ENCODE measurements at places on chromosomes 2 and 18. TPM values are rescaled to one million over a fixed set of nuclear protein-coding genes. Genes with fewer than 3 reads are reported as not detected.

Gene ALPP
- under 0.01 TPM for total RNA-seq

Gene NCKAP1
- 167 TPM for total RNA-seq

Gene ANKRD30B
- total RNA-seq = 0.50 TPM

Gene CHRNA1
- not detected for total RNA-seq

Gene PLGLB1
- 1.5 TPM for total RNA-seq

Gene SMYD1
- not detected for total RNA-seq

Gene ANKRD62
- total RNA-seq = not detected

Gene IL18R1
- 0.66 TPM for total RNA-seq

Gene VIT
- total RNA-seq = 2.3 TPM

Gene MARCHF4
- 1.5 TPM for total RNA-seq

Gene C2orf92
- total RNA-seq = 1.3 TPM

Gene CCDC148
- total RNA-seq = 1.5 TPM

Gene POLR1B
- total RNA-seq = 12.5 TPM

Gene CDK5R2
- under 0.01 TPM for total RNA-seq

Gene WDFY1
- total RNA-seq = 97.3 TPM

Gene GRB14
- 0.29 TPM for total RNA-seq

Gene TSGA10
- total RNA-seq = 7.6 TPM

Gene C2orf80
- total RNA-seq = not detected
